Stimulated activated memory B cell treated with anti-CD40 and anti-IgM and Interleukin-4, amounts not matched to agents 10 μg/mL and 1 μg/mL and 100 μg/mL, for 72 hours (primary cell): ENCODE measurements at places on chromosomes 11 and 22.
A peak's percentile ranks its signal among the peaks of the same experiment; 100 is the strongest.

DNA sequence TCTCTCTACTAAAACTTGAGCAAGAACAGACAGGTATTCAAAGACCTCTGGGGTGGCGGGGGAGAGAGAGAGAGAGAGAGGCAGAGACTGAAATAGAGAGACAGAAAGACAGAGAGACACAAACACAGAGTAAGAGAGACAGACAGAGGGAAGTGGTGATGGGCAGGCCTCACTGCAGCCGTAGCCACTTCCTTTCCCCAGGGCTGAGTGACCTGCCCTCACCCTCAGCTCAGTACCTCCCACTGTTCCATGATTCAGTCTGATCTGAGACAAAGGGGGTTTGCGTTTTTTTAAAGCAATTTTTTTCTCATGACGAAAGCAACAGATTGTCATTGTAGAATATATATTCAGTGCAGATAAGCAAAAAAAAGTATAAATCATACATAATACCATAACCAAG, 607.9 kb upstream of the B3GAT1 start:
- no peak for ATAC-seq

- no peak for ATAC-seq
Observed at GRCh38 chr11:117701781-117702180, 95.2 kb downstream of the DSCAML1 start.

GRCh38 chr11:65071907-65072630, 11.8 kb downstream of the CDCA5 start:
- ATAC-seq, result peak; percentile 14

DNA sequence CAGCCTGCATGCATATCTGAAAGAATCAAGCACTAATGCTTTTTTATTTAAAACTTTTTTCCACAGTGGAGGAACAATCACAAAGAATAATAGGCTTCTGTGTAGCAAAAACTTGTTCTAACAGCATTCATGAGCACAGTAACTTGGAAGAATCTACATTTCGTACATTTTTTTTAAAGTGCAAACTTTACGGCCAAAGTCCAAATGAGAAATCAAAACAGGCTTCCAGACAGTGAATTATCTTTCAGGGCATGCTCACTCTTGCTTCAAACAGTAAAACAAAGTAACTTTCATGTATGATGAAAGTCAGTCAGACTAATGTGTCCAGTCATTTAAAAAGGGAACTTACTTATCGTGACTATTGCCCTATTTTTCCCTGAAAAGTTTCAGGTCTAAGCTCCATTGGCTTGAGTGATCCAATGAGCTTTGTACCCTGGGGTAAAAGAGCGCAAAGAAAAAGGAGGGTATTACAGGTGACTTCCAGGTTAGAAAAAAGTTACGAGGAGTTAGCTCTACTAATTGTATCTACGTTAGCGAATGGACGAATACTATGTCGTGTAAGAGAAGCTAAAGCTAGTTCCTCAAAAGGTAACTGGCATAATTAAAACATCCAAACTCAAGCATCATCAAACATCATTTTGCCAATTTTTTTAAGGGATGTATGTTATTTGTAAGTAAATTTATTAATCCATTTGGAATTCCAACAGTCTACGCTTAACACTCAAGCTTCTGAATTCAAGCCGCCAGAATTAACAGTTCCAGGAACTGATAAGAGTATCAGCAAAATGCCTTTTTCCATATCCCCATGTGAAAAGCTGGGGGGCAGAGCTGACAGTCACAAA, 1.7 kb downstream of the PICALM start:
- no peak for ATAC-seq

DNA sequence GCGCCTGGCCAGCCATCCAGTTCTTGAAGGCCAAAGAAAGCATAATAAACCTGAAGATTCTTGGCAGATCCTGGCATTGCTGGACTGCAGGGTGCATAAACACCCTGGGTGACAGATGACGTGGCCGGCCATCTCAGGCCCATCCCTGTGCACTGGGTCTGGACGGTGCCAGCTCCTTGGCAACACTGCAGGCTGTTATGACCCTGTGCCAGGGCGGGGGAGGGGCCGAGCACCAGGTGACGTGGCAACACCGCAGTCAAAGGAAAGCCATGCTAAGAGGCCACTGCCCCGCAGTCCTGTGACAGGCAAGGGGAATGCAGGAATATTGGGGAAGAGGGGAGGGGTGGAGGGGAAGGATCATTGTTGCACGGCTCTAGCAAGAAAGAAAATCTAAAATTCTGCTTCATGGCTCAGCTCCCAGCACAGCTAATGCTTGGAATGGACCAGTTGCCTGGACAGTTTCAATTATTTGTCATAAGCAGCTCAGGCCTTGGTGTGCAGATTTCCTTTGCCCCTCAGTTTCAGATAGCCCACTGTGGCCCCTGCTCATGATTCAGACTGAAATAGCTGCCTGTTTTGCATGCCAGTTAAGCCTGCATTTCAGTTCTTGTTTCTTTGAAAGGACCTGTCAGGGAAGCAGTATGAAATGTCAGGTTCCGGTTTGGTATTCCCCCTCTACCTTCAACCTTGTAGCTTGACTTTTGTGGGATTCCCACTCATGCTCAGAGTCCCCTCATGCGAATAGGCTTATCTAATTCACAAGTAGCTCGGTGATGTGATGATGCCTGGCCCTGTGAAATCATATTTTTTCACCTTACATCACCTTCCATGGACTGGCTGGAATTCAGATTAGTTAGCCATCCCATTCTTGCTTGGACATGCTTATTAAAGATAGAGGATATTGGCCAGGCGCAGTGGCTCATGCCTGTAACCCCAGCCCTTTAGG, 29.7 kb upstream of the DDX6 start:
- ATAC-seq, result peak; percentile 96

DNA sequence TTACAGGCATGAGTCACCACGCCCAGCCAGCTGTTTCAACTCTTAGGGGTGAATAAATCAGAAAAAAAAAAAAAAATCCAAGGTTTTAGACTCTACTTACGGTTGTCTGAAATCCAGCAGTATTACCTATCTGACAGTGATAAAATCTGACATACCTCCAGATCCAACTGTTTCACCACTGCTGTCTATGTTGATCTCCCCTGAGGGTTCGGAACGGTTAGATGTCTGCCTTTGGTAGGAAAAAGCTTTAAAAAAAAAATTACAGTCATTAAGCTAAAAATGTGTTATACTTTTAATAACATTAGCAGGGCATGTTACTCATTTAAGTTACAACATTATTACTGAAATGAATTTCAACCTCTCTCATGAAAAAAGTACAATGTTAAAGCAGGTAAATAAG, 21.1 kb downstream of the NCAPD3 start:
- ATAC-seq, result no peak

DNA sequence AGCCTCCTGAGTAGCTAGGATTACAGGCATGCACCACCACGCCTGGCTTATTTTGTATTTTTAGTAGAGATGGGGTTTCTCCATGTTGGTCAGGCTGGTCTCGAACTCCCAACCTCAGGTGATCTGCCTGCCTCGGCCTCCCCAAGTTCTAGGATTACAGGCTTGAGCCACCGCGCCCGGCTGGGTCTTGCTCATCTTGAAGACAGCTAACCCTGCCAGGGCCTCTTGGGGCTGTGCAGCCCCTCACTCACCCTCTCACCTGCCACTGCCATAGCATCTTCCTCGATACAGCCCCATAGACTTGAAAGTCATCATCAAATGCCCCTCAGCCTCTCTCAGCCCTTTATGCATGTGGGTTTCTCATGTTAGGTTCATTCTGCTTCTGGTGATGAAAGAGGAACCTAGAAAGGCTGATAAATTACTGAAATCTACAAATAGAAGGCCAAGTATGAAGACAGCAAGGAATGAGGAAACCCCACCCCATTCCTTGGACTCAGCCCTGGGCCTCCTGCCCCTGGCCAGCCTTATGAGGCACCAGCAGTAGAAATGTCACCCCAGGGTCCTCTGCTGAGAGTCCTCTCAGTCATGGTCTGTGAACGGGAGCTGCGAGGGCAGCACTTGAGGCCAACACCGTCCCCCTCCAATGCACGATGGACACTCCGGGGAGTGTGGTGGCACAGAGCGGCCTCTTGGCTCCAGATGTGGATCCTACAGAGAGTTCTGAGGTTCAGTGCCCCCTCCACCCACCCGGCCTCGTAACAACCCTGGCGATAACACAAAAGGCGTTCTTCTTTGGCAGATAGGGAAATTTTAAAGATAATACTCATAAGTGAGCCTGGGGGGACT, 24.8 kb downstream of the SCGB1A1 start:
- ATAC-seq, result peak; percentile 55

DNA sequence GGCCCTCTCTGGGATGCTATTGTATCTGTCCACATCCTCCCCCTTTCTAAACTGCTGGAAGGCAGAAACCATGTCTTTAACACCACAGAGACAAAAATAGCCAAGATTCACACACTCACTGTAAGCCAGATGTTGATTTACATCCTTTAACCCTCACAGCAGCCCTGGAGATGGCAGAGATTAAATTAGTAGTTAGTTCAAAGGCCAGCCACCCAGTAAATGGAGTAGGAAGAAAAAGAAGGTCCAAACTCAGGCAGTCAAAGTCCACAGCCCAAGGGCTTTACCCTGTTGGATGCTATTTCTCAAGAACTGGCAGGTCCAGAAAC, 2.1 kb upstream of the ZNHIT2 start:
- no peak for ATAC-seq

DNA sequence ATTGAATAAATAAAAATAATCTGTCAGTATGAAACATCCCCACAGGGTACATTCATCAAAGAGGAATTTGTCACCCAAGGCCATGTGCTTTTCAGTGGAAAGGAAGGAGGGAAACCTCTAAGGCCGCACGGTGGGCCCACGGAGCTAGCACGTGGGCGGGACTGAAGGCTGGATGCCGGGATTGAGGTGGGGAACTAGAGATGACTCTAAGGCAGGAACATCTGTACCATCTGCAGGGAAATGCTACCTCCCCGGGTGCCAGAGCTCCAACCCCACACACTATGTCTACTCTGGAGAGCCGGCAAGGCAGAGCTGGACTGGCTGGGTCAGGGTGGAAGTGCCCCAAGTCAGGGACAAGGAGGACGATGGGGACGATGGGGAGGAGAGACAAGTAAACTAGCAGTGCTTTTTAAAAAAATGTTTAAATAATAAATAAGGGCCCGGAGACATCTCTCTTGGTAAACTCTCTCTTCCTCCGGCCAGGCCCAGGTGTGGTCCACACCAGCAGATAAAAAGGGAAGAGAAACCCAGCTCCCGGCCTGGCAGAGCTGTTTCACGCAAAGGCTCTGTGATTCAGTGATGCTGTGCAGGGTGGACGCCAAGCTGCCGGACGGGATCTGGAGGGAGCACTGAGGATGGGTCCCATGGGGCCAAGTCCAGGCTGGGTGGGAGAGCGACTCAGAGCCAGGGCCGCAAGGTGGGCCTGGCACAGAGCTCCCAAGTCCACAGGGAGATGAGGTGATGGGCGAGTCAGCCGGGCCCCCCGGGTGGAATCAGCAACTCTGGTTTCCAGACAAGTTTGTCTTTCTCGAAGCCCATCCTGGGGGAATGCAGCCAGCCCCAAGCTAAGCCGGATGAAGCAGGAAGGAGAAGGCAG, 5.8 kb downstream of the LIF start:
- peak; percentile 79 for ATAC-seq

DNA sequence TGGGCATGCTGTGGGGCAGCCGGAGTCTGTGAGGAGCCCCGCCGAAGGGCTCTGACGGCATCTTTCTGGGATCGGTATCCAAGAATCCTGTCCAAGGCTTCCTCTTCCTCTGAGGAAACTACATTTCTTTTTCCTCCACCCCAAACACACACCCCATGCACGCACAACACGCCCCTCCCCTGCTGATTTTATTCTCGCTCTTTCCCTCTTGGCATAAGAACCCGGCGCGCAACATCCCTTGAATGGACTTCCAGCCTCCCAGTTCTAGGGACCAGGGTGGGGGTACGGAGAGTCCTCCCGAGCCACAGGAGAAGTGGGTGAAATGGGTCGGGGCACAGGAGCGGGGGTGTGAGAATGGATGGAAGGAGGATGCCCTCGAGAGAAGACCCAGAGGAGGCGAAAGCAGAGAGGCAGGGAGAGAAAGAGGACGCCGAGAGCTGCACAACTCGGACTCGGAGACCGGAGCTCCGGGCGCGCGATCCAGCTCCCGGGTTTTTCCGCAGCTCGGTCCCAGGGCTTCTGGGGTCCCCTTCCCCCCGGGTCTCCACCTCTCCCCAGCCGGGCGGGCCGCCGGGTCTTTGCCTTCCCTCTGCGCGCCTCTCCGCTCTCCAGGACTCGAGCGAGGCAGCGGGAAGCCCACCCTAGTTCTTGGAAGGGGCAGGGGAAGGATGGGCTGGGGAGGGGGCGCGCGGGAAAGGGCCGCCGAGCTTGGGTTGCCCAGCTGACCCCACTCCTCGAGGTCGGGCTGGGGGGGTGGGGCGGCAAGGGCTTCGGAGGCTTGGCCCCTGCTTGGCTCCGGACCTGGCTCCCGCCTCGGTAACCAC, 1.5 kb upstream of the LARGE1 start:
- ATAC-seq, result no peak

DNA sequence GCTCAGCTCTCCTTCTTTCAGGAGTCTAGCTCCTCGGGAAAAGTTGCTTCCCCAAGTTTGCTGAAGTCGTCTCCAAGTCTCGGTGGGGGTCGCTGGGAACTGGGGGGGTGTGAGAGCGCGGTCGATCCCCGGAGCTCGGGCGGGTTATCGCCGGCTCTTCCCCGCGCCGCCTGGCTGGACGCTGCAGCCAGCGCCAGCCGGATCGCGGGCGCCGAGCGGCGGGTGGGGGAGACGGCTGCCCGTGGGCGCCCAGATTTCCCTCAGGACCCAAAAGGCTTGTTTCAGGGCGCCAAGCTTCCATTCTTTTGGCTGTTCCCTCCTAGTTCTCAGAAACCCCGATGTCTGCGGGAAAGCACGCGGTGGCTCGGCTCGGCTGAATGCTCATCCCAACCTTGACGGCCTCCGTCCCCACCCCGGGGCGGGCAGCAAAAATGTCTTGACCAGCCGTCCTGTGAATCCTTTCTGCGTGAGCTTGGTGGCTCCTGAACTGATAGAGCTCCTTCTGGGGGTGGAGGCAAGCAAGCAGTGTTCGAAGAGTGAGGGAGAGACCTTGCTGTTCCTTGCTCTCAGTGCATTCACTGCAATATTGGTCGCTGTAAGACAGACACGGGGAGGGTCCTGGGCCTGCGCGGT, 1.7 kb downstream of the ZBTB16 start:
- ATAC-seq, result no peak

DNA sequence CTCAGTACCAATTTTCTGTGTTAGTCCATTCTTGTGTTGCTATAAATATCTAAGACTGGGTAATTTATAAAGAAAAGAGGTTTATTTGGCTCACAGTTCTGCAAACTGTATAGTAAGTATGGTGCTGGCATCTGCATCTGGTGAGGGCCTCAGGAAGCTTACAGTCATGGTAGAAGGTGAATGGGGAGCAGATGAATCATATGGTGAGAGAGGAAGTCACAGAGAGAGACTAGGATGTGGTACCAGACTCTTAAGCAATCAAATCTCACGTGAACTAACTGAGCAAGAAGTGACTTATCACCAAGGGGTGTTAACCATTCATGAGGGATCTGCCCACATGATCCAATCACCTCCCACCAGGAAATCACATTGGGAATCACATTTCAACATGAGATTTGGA, 60.8 kb upstream of the ZBED5 start:
- ATAC-seq, result no peak

GRCh38 chr11:67022961-67023956, at the start of gene SYT12:
SYT12 (plus strand) TSS chr11:67023134; CDS start chr11:67030145, 7,011 bp downstream.
- no peak for ATAC-seq

GRCh38 chr11:120227228-120227852, 12.6 kb upstream of the POU2F3 start:
- no peak for ATAC-seq
